Activated CD4-positive, alpha-beta T cell treated with anti-CD3 and anti-CD28 coated beads, Interleukin-2, amount 10 ng/mL, durations not matched to agents 7 days and 5 days (primary cell): ENCODE measurements at places on chromosomes 7 and 10. TPM values are rescaled to one million over a fixed set of nuclear protein-coding genes. Genes with fewer than 3 reads are reported as not detected.

GIMAP1 gene
- total RNA-seq, result 18.1 TPM

PKD2L1 gene
- total RNA-seq, result not detected

SPACDR gene
- 4.1 TPM for total RNA-seq

LDB3 gene
- total RNA-seq, result 0.10 TPM

VWDE gene
- 3.5 TPM for total RNA-seq
